IMR-90 (cell line): ENCODE measurements at places on chromosomes 1 and 21. TPM values are rescaled to one million over a fixed set of nuclear protein-coding genes. Genes with fewer than 3 reads are reported as not detected.

DNA sequence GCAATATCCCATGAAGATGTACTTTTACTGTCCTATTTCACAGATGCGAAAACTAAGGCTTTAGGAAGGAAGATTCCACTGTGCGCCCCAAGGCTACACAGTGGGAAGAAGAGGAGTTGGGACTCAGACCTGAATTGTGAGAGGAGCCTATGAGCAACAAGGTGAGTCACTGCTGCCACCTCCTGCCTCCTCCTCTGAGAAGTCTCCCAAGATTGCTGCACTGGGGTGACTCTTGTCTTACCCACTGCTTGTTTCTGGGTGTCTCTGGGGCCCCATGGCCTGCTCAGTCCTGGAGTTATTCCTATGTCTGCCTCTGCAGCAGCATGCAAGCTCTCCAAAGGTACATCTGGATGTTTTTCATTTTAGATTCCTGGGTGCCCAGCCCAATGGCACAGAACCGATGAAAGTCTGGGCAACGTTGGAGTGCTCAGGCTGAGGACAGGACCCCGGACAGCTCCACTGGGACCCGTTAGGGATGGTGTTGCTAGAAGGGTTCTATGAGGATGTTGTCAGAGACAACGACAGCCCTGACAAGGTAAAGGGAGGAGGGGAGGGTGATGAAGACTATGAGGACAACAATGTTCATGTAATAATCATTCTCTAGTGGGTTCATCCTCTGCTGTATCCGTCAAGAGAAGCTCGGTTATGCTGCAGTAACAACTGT, 11.0 kb upstream of the C1QA start:
- no peak for DNase-seq

Gene CHIT1
- not detected in 2 replicates for polyA plus RNA-seq

- DNase-seq, result peak; percentile 59
Measured at GRCh38 chr1:61287014-61287413, 204.7 kb downstream of the NFIA start.

DNA sequence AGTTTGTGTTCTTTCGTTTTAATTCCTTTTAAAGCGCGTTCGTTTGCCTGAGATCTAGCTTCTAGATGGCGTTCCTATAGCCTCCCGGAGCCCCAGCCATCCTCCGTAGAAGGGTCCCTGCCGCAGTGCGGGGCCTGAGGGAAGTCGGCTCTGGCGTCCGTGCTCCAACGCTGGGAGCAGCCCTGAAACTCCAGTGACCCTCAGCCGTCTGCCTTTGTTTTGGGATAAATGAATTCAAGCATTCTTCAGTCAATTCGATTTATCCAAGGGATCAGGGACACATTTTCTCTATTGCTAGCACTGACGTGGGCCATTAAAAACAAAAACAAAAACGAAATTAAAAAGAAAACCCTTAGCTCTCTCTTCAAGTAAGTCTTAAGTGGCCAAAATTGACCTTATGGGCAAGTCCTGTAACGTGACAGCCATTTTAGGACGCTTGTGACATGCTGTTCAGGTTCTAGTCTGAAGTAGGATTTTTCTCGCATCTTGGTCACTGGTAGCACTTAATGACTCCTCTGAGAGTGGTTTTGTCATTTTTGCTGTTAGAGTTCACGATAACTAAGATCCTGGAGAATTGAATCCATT, 742 bp upstream of the HSPA13 start:
- DNase-seq, result peak; percentile 5

DNA sequence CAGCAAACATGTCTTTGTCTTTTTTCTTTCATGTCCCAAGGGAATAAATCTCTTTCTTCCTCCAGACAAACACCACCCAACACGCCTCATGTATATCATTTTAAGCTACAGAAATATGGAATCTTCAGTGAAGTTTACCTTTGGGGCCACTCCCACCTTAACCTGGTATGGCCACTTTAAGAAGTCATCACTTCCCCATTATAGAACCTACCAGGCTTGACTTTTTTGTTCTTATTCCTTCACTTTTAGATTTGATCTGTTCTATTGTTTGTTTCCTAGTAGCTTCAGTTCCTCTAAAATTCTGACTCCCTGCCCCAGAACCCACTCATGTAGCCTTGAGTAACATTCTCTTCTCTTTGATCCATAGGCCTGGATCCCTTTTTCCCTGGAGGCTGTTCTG, 226.3 kb downstream of the HLX start:
- no peak for DNase-seq

DNA sequence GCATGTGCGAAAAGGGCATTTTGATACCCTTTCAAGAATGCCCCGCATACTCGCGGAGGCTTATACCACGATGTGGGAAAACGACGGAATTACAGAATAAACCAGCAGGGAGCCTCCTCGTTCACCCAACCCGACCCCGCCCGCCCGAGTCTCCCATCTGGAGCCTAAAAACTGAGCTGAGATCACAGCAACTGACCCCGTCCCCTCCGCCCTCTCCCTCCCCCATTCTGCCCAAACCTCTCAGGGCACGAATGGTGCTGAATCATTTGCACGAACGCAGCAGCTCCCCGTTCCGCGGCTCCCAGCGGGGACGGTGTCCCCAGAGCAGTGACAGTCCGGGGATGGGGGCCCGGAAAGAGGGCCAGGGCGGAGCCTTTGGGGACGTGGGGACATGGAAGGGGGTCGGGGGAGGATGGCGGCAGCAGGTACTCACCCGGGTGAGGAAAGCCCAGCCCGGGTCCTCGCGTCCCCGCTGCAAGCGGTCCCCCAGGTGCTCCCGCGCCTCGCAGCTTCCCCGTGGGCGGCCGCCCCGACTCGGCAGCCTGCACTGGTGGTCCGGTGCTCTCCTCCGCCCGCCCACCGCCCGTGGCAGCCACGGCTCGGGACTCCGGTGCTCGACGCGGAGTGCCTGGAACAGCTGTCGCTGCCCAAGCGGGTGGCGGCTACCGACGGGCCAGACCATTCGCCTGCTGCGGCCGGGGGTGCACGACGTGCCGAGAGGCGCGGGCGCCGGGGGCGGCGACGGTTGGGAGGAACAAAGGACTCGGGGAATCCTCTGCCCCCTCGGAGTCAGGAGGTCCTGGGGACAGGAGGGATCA, at the start of gene TTLL7:
Gene TTLL7 (minus strand): TSS at position 635 of the 818 bp plus-strand sequence. CDS start 46,921 bp downstream, outside the sequence.
- peak; percentile 53 for DNase-seq

- no peak for DNase-seq
Measured at GRCh38 chr1:10623686-10624145, 149.0 kb downstream of the PEX14 start.

GRCh38 chr1:232628335-232629249, 1.3 kb downstream of the SIPA1L2 start:
- DNase-seq, result peak; percentile 52

GRCh38 chr21:45996311-45997204, 15.0 kb downstream of the COL6A1 start:
- DNase-seq, result no peak

Gene IFI44L
- 0.13 and 0.19 TPM in 2 replicates for polyA plus RNA-seq

DNA sequence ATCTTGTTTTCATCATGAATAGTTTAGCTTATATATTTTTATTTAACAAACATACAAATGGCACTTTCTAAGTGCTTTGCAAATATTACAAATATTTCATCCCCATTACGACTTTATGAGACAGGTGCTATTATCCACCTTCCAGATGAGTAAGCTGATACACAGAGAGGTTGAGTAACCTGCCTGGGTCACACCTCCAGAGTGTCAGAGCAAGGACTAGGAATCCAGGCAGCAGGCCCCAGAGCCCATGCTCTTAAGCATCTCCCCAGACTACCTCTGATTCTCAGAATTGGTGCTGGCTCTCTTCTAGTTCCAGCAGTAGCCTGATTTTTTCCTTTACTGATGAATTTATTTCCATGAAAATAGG, 40.0 kb downstream of the EPHB2 start:
- DNase-seq, result no peak

DNA sequence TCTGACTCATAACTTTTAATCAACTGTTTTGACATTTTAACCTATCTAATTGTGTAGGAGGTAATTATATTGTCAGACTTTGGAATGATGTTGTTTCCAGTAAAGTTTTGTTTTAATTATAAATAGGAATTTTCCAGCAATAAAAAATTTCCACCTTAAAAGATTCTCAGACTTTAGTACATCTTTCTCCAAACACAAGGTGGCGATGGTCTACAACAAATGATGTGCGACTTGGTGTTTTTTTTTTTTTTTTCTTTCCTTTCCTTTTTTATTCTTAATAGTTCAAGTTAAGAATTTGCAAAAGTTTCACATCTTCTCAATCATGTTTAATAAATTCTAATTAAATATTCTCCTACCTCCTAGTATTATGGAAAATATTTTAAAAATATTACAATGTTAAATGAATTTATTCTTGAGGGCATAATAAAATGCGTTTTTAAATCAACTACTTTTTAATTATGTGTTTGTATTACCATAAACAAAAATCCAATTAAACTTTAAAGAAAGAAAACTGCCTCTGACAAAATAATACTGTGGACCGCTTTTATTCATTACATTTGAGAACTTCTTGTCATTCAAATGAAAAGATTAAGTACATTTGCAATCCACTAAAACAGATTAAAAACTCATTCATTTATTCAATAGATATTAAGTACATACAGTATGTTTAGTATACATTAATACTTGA, 4.4 kb upstream of the ADAMTS1 start:
- DNase-seq, result peak; percentile 80

DNA sequence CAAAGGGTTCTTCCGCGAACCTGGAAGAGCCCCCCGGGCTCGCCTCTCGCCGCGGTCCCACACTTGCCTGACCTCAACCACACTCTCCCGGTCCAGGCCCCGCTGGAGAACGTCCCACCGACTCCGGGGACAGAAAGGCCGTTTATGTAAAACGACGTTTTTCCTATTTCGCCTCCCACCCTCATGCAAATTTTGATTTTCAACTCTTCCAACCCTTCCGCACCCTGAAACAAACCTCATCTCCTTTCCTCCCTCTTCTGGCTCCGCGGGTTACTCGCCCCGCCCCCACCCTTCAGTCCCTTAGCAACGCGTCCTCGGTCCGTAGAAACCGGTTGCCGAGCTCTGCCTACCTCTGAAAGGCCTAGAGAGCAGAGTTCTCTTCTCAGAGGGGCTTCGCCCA, at the start of gene C1orf141:
Gene C1orf141 (minus strand): TSS at position 276 of the 400 bp plus-strand sequence. CDS start 7,730 bp downstream, outside the sequence.
- no peak for DNase-seq

DNA sequence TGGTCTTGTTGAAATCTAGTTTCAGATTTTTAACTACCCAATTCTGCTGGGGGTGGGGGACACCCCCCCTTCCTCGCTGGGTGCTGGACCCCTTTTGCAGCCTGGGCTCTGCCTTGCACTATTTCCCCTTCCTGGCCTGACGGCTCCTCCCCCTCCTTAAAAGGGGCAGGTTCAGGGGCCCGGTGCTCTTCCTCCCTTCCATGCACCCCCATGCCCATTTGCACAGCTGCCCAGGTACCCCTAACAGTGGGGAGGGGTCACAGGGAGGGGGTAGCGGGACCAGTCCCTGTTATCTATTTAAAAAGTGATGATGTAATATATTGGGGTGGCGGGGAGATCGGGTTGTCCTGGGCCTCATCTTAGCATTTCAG, 15.3 kb downstream of the ZBTB7B start:
- no peak for DNase-seq

Gene TFF2
- polyA plus RNA-seq, result not detected in 2 replicates

DNA sequence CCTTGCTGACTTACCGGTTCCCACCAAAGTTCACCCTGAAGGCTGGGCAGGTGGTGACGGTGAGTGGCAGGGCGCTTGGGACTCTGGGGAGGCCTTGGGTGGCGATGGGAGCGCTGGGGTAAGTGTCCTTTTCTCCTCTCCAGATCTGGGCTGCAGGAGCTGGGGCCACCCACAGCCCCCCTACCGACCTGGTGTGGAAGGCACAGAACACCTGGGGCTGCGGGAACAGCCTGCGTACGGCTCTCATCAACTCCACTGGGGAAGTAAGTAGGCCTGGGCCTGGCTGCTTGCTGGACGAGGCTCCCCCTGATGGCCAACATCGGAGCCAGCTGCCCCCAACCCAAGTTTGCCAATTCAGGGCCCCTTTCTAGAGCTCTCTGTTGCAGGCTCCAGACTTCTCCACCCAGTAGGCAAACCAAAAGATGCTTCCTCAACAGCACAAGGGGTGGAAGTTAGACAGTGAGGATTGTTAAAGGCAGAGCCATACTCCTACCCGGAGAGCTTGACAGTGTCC, 16.4 kb upstream of the SEMA4A start:
- no peak for DNase-seq
